ENCODE measurements at places on chromosomes 5 and 9.

DNA sequence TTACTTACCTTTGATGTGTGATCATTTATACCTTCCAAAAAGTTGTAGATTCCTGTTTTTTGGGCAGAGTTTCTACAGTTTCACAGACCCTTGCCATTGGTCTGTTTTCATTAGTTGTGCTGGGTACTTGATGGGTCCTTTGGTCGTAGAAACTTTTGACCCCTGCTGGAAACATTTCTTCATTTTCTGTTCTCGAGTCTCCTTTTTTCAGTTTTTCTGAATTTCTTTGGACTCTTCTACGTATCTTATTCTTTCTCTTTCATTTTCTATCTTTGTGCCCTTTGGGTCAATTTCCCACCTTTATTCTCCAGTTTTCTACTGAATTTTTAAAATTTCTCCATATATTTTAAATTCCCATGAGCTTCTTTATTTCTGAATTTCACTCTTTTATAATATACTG is 16.7 kb downstream of the AP3S1 start:
- DNase-seq, result no peak

DNA sequence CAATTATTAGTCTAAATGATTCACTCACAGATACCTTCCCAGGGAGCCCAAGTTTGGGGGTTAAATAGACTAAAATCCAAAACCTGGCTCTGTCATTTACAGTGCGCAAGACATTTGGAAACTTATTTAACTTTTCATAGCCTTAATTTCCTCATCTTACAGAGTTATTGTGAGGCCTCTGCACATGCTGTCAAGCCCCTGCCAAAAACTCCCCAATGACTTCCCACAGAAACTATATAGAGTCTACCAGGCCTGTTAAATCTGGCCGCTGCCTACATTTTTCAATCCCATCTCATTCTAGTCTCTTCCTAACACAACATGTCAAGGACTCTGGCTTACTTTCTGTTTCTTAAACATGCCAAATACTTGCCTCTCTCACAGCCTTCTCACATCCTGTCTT is 412.5 kb downstream of the ELAVL2 start:
- DNase-seq, result no peak

DNA sequence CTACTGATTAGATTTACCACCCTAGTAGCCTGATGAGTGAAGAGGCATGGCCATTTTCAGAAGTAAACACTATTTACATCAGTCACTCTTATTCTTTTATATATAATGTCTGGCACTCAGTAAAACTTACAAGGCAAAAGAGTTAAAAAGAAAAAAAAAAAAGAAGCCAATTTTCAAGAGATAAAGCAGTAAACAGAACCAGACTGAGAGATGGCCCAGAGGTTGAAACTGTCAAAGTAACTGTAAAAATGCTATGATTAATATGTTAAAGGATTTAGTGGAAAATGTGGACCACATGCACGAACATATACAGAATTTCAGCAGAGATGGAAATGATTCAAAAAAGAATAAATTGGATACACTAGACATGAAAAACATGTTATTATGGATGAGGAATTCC is 6.4 kb upstream of the GPR150 start:
- DNase-seq, result no peak

DNA sequence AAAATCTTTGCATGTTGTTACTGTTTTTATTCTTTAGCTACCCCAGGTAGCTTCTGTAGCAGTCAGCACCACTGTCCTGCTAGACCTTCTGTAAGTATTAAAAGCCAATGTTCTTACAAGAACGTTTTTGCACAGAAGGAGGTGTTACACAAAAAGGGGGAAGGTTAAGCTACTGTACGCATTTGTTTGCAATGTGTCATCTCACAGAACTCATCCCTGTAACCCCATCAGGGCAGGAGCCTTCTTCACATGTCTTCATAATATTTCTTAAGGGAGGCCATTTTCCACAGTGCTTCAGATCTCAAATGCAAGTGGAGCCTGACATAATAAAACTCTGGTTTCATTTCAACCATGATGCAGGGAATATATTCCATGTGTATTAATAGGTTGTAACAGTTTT is 67.9 kb downstream of the OSMR start:
- no peak for DNase-seq

GRCh38 chr5:98774192-98775033 is 950 bp downstream of the RGMB start:
- peak; percentile 17 for DNase-seq

GRCh38 chr5:68239487-68239886 is 23.9 kb downstream of the PIK3R1 start:
- DNase-seq, result peak; percentile 73

GRCh38 chr5:29296548-29296947 is 1896.9 kb upstream of the CDH6 start:
- no peak for DNase-seq
